Astrocyte of the hippocampus (primary cell): ENCODE measurements at places on chromosomes 5 and 9.

DNA sequence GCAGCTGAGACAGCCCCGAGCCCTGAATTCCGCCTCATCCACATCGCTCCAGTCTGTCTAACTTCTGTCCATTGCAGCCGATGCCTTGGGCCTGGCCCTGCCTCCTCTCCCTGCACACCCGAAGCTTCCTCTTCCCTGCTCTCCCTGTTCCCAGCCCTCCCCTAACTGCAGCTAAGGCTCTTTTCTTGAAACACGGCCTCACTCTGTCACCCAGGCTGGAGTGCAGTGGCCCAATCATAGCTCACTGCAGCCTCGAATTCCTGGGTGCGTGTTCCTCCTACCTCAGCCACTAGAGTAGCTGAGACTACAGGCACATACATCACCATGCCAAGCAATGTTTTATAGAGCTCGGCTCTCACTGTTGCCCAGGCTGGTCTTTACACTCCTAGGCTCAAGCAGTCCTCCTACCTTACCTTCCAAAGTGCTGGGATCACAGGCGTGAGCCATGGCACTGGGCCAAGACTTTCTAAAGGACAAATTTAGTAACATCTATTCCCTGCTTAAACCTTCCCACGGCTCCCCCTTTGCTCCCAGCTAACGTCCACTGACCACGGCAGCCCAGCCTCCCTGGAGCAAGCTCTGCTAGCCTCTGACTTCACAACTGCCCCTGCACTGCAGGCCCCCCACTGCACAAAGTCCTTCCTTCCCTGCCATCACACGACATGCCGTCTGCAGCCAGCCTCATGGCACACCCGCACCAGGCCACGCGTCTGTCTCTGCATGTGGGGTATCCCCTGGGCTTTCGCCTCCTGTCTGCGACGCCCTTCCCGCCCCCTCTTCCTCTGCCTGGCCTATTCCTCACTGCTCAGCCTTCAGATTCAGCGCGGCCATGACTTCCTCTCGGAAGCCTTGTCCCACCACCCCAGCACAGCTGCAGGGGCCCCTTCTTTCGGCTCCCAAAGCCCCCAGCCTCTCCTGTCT, 28.6 kb downstream of the LAMC3 start:
- DNase-seq = peak; percentile 36

DNA sequence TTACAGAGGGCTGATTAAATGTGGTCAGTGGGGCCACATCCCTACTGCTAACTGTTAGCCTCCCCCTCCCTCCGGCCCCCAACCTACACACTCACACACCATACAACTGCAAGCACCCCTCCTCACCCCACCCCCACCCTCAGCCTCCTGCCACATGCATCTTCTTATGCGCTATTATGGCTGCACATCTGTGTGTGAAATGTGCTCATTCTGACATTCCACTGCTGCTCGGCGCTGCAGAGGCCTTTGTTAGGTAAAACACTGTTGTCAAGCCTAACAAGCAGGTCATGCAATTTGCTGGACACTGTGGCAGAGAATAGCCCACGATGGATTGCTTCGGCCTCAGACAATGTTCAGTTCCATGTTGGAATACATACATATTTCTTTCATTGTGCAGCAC, 173.6 kb downstream of the NR2F1-AS1 start:
- DNase-seq = no peak

- DNase-seq = no peak
Observed at GRCh38 chr9:89746385-89747116, 141.7 kb downstream of the GADD45G start.

GRCh38 chr9:133458643-133459312, 1.0 kb upstream of the CACFD1 start:
- no peak for DNase-seq

- no peak for DNase-seq
Observed at GRCh38 chr9:89534515-89535287, 36.8 kb upstream of the SEMA4D start.

DNA sequence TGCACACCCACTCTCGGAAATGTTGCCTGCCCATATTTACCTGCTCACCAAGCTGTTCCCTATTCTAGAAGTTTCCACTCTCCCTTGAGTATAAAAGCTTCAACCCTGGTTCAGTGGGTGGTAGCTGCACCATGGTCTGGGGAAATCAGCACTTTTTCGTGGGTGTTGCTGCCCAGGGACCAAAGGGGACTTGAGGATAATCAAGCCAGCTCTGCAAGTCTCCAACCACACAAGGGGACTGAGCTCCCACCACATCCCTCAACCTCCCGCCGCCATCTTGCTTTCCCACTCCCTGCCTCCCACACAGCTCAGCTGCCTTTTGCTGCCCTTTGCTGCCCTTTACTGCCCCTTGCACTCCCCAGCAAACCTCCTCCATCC, 210.0 kb downstream of the AUH start:
- DNase-seq = no peak

DNA sequence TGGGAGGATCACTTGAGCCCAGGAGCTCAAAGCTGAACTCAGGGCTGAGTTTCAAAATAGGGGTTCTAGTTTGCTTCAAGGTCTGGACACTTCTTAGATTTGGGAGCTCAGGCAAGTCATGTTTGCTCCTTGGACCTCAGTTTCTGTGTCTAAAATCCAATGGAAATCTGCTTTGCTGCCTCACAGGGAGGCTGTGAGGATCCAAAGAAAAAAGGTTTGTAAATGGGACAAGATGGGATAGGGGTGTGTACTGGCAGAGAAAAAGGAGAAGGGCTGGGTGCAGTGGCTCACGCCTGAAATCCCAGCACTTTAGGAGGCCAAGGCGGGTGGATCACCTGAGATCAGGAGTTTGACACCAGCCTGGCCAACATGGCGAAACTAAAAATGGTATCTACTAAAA, 39.6 kb upstream of the SH3PXD2B start:
- DNase-seq = no peak

GRCh38 chr9:111874500-111874899, 22.1 kb upstream of the UGCG start:
- no peak for DNase-seq

DNA sequence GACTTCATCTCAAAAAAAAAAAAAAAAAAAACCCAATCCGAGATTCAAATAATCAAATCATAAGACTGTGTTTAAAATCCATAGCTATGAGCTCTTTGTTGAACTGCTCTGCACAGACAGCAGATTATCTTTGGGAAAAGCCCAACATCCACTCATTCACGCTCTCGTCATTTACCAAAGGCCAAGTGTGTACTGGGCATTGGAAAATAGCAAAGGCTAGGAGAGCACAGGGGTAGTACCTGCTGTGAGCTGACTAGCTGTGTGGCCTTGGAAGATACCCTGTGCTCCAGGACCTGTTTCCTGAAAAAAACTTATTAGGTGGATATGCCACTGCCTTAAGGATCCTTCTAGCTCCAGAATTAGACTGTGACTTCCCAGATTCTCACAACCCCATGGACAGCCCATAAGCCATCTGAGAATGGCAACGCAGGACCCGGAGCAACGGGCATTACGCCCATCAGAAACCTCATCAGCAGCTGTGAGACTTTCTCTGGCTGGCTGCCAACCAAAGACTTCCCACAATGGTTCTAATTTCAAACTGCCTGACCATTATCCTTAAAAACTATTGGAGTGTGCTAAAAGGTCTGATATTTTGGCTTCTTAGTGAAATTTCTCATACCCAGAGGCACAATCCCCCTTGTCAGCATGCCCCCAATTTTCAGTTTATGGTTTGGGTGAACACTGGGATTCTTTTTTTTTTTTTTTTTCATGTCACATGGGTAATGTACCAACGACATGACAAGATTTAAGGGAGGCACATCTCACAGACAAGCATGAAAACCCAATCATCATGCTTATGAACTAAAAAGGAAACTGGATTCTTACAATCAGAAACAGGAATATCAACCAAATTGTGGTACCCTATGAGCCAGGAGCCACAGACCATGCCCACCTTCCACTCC, 16.8 kb downstream of the SERINC5 start:
- peak; percentile 87 for DNase-seq

DNA sequence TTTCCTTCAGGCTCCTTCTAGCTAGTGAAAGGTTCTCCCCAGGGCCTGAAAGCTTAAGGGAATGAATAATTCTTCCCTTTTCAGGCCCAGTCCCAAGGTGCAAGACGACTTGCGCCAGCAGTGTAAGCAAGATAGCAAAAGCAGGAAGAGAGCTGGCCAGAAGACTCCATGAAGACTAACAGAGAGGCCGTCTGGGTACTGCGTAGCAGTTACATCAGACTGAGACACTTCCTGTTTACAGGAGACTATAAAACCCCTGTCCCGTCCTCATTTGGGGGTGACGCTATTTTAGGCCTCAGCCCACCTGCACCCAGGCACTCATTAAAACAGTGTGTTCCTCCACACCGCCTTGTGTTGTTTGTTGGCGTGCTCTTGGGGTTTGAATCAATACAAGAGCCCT, 90.7 kb upstream of the MOCS2 start:
- DNase-seq = no peak

- DNase-seq = no peak
Observed at GRCh38 chr9:68669218-68669617, 35.8 kb upstream of the PIP5K1B start.

GRCh38 chr5:78377056-78377717, 16.8 kb downstream of the SCAMP1 start:
- DNase-seq = peak; percentile 32

- DNase-seq = peak; percentile 6
Observed at GRCh38 chr5:62206150-62206829, 99.7 kb upstream of the KIF2A start.

DNA sequence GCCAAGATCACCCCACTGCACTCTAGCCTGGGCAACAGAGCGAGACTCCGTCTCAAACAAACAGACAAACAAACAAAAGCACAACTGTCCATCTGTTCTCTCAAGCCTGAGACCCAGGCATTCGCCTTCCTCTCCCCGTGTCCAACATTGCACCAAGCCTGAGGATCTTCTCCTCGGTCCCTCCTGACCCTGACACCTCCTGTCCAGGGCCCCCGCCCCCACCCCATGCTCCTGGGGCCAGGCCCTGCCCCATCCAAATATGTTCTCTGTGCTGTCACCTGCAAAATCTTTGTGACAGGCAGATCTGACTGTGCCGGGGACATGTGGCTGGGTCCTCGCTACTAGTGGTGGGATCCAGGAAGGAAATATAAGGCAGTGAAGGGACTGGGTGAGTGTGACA, 33.4 kb upstream of the UNC5A start:
- DNase-seq = no peak

DNA sequence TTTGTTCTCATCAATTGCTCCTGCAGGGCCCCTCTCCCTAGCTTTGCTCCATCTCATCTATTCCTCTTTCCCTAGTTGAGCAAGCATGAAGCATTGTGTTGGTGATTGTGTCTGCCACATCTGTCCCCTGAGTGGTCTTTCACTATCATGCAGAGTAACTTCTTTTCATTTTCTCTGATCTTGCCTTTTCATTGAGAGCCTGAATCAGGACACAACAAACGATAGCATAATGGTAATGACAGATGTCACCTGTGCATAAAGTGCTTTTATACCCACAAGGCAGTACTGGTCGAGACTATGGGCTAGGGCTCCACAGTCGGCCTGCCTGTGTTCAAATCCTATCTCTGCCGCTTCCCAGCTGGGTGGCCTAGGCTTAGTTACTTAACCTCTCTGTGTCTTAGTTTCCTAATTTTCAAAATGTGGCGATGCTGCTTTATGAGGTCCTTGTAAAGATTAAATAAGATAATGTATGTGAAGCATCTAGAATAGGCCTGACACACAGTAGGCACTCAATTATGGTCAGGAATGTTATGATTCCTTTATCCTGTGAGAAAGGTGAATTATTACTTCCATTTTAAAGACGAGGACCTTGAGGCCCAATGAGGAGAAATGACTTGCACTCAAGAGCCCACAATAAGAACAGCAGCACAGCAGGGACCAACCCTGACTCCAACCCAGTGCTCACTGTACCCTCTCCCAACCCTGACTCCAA, 137.1 kb upstream of the ZNF618 start:
- no peak for DNase-seq

GRCh38 chr5:78364005-78364404, 3.6 kb downstream of the SCAMP1 start:
- no peak for DNase-seq

DNA sequence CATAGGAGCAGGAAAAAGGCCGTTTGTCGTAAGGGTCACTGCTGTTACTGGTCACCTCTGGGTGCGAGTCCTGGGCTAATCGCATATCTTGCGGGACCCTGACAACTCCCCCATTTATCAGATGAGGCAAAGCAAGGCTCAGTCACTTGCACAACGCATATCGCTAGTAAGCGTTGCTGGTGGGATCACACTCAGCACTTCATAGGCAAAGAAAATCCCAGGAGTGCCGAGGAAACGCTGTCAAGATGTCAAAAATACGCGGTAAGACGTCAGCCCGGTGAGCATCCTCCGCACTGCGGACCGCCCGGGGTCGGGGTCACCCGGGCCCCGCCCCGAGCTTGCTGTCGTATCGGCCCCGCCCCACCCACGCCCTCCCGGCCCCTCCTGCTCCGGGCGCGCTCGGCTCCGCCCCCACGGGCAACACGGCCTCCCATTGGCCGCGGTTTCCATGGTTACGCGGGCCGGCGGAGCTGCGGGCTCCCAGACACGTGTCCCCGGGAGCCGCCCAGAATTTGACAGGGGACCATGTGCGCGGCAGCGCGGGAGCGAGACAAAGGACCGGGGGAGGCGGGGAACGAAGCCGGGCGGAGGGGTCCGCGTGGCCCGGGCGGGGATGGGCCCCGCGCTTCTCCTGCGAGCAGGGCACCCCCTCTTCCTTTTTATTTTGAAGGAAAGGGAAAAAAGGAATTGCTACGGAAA, 80.2 kb upstream of the IER5L start:
- DNase-seq = peak; percentile 97

DNA sequence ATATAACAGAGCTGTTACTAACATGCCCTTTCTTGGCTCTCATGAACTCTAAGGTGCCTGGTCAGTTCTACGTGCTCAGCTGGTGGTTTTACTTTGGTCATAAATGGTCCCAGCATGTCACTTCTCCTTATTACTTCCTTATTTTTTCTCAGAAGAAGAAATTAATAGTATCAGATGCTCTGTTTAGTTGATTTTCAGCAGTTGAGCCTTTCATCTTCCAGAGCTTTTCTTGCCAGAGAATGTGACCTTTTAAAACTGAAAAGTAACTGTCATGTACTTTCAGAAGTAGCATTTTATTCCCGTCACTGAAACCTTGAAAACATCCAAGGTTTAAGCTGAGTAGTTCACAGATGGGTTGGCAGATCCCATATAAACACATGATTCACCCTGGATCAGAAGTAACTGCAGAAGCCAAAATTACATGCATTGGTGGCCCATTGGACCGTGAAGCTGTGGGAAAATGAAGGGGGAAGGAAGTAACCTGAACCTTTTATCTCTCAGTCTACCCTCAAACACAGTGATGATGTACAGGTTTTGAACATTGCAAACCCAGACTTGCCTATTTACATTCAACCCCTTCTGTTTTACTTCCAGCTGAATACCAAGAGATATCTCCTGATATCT, 50.5 kb downstream of the HACD4 start:
- DNase-seq = peak; percentile 82
